Activated naive CD8-positive, alpha-beta T cell treated with anti-CD3 and anti-CD28 coated beads, Interleukin-2, amount 10 ng/mL, durations not matched to agents 7 days and 5 days (primary cell): ENCODE measurements at places on chromosomes 6 and 20.

GRCh38 chr6:154341871-154342270 lies 14.7 kb downstream of the IPCEF1 start:
- no peak for DNase-seq

GRCh38 chr6:29602564-29603361 lies 17.8 kb downstream of the OR2H2 start:
- no peak for DNase-seq

- DNase-seq: no peak
Measured at GRCh38 chr6:137512757-137513605, 18.8 kb upstream of the OLIG3 start.

GRCh38 chr6:132209351-132209750 lies 191.9 kb downstream of the MOXD1 start:
- DNase-seq: no peak

DNA sequence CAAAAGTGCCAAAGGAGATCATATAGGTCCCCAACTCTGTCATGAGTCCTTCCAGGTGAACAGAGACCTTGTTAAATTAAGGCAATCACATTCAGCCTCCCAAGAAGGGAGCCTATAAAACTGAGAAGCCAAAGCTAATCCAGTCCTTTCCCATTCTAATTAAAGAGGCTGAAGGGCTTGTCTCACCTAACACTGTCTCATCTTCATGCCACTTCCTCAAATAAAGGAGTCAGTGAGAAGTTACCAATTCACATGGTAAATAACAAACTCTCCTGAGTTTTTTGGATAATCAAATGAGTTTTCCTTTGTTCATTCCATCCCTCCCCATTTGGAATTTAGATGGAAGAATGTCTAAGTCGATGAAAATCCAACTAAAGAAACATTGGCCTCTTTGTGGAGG lies 242.8 kb downstream of the UST start:
- no peak for DNase-seq
